Posterior cingulate gyrus (tissue), 11 donors: ENCODE measurements at places on chromosomes 3 and 15.

GRCh38 chr3:8481380-8481779 is 20.2 kb upstream of the LMCD1 start:
- no peak for DNase-seq

DNA sequence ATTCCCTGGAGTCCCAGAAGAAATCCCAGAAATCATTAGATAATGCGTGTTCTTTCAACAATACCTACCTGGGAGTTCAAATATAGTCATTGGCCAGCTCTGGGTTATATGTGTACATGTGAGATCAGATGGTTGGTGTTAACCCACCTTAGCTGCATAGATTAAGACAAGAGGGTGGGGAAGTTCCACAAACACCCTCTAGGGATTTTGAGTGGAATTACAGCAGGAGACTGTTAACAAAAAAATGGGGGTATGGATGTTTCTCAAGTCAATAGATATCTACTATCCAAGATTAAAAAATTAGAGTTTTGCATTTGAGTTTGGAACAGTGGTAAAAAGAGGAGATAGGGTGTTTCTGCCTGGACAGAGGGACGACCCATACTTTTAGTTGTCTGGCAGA is 282.5 kb upstream of the CNTN3 start:
- no peak for DNase-seq

DNA sequence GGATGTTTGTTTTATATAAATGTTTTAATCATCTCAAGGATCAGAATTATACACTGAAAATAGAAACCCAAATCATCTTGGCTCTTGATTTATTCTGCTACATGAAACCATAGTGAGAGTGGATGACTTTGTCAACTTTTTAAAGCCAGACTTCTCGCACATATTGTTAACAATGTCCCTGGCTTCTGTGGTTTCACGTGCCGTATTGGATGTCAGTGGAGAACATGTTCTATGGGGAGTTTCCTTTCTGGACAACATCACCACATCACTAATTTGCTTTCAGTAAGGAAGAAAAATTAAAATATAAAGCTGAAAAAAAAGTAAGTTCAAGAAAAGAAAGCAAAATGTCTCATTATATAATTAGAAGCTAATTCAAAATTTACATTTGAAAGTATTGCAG is 297.1 kb upstream of the MME start:
- no peak for DNase-seq

DNA sequence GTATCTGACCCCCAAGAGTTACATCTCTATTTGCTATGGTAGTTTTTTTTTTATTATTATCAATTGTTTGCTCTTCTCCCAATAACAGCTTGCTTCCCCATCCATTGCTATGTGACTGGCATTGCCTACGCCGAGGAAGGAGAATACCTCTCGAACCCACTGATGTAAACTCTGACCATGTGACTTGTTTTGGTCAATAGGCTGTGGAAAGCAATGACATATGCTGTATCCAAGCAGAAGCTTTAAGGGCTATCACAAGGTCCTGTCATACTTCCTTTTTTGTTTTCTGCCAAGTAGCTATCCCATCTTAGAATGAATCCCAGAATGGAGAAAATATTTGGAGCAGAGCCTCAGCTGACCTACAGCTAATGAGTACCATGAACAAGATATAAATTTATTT is 111.0 kb upstream of the FRMD4B start:
- no peak for DNase-seq

DNA sequence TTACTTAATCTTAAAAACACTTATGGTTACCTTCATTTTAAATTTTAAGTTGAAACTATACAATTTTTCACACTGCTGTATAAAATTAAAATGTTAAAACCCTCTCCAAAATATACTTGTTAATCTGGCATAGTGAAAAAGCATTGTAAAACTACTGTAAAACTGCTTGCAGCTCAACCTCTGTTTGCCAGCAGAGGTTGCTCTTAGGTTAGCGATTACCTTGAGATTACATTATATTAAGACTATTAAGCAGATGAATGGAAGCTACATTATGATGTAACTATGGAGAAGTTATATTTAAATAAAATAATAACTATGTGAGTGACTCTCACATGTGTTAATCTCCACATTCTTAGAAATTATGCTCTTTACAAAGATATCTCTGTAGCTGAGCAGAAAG is 143.6 kb upstream of the SLITRK3 start:
- DNase-seq, result no peak

DNA sequence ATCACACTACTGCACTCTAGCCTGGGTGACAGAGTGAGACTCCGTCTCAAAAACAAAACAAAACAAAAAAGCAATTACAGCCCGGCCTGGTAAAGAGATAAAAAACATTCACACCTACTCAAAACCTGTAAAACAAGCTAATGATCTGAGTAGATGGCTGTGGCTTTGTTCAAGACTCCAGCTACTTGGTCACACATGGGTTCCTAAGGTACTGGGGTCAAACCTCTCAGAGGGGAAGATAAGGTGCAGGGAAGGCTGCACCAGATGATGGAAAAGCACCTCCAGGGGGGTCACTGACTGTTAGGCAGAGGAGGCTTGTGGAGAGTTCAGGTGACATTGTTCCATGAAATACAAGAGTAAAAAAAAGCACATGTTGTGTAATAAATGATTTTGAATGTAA is 450.2 kb upstream of the WNT5A start:
- no peak for DNase-seq

- DNase-seq, result no peak
Measured at GRCh38 chr3:130990282-130990681, 36.3 kb downstream of the ASTE1 start.

DNA sequence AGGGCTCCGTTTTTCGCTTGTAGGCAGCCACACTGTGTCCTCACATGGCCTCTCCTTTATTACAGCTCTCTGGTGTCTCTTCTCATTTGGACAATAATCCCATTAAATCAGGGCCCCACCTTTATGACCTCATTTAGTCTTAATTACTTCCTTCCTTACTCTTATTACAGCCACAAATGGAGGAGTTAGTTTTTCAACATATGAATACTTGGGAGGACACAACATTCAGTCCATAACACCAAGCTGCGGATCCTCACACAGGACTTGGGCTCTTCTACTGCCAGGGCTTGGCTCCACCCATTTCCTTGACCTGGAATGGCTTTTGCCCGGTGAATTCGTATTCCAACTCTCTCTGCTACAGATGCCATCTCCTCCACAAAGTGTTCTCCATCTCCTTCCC is 74.3 kb upstream of the SLC7A14 start:
- no peak for DNase-seq

DNA sequence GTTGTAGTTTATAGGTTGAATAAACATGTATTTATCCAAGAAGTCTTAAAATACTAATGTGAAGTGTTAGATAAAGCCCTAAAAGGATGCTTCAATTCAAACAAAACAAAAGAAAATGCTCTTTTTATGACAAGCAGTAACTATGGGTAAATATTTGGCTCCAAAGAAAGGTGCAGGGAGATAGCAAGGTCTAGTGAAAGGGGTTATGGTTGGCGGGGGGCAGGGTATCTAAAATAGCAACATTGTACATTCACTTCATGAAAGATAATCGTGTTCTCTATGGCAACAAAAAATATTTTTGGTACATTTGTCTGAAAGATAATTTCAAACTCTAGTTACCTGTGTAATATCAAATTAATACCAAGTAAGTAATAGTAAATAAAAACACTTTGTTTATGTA is 149.5 kb downstream of the FGF12 start:
- no peak for DNase-seq

- no peak for DNase-seq
Measured at GRCh38 chr3:38108649-38109579, 28.0 kb downstream of the ACAA1 start.

- DNase-seq, result peak; percentile 81
Measured at GRCh38 chr15:90956274-90957030, 1.8 kb downstream of the RCCD1 start.

DNA sequence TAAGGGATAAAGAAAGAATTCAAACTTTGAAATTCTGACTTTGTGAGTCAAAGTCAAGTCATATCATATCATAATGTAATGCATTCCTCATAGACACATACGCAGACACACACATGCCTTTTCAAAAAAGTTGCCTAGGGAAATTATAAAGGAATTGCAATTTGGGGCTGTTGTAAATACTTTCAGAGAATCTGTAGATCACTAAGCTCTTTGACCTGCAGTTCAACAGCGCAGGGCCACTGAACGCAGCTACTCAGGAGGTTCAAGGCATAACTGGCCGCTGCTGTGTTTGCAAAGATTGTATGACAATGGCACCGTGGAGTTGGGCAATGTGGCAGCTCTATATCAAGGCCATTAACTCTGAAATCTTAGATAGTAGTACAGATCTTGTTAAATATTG is 188.4 kb upstream of the THRB start:
- DNase-seq, result no peak

- no peak for DNase-seq
Measured at GRCh38 chr15:81111510-81112470, 22.3 kb upstream of the CFAP161 start.

GRCh38 chr3:188513662-188514328 is 359.8 kb downstream of the LPP start:
- DNase-seq, result no peak

GRCh38 chr3:69031635-69032034 is 18.2 kb upstream of the EOGT start:
- DNase-seq, result no peak

DNA sequence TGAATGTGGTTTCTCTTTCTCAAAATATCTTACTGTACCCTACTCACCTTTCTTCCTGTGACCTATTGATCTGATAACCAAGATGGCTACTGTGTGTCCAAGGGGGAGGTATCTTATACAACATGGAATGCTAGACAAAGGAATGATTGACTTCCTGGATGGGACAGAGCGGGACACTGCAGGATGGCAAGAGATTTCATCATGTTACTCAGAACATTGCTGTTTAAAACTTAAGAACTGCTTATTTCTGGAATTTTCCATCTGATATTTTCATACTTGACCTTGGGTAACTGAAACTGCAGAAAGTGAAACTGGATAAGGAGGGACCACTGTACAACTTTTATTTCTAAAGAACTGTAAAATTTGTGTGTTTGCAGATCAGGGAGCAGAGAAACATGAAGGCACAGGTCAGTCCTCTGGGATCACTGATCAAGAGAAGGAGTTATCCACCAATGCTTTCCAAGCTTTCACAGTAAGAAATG is 18.5 kb downstream of the CNOT10 start:
- no peak for DNase-seq

GRCh38 chr3:43394041-43394554 is 107.8 kb downstream of the SNRK start:
- DNase-seq, result no peak

DNA sequence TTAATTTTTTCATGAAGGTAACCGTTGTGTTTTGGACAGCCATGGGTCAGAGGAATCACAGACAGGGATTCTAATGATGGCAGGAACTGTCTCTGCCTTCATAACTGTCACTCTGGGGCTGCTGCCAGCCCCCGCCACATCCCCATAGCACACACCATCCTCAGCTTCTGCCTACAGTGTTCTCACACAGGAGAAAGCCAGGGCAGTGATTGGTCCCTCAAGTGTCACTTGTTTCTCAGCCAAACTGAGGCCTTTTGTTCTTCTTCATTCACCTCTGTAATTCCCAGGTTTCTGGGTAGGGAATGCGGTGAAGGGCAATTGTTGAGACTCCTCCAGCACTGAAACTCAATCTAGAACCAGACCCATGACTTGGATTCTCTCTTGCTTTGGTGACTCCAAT is 65.4 kb upstream of the C3orf80 start:
- no peak for DNase-seq

GRCh38 chr15:39669661-39670060 is 88.8 kb downstream of the THBS1 start:
- DNase-seq, result no peak

DNA sequence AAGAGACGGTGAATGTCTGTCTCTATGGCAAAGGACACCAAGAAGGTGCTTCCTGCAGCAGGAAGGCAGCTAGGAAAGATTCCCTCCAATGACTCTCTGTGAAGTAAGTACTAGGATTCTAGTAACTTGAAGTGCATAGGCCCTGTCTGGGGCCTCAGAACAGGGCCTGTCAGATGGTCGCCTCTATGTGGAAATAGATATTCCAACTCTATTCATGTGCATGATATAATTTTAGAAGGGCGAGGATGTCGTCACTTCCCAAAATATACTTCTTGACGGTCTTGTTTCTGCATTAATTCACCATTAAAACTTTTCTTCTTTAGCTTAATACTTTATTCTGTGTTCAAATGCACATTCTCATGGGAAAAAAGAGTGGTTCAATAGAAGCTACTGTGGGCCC is 167.0 kb downstream of the TLE3 start:
- DNase-seq, result no peak

GRCh38 chr15:80636675-80637074 is 58.4 kb upstream of the ABHD17C start:
- DNase-seq, result no peak

DNA sequence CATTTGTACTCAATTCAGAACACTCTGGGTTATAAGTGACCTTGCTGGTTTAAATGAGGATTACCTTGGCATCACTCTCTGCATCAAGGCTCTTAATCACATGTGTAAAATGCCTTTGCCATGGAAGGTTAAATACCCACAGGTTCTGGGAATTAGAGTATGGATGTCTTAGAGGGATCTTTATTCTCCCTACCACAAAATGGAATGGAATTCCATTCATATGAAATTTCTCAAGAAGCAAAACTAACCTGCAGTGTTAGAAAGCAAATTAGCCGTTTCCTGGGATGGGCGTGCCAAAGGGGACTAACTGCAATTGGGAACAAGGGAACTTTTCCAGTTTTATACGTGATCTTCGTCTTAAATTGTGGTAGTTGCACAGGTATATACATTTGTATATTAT is 39.8 kb downstream of the TBL1XR1 start:
- no peak for DNase-seq

- DNase-seq, result no peak
Measured at GRCh38 chr3:15315003-15315402, 17.4 kb downstream of the SH3BP5 start.

DNA sequence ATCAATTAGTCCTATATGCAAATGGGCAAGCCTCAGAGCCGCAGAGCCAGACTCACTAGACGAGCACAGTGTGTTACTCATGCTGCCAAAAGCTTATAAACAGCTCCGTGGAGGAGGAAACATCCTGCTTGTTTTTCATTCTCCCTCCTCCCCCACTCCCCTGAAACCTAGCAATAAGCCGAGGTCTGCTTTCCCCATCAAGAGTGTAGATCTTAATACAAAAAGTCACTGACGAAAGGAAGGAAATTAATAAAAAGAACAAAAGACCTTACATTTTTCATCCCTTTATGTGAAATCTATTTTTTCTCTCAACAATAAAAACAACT is 88.5 kb downstream of the XXYLT1 start:
- no peak for DNase-seq

DNA sequence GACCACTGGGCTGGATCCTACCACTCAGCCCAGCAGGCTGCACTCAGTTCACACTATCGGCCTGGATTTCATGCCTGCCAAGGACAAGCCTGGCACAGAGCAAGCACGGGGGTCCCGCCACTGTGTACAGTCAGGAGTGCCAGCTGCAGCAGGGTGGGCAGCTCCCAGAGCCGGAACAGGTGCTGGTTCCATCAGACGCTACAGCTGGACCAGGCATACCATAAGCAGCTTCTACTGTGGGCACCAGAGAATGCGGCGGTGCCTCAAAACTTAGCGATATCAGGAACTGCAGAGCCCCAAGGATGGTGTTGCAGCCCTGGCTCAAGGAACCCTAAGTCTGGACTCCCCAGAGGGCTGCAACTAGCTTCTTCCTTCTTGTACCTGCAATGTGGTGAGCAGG is 124.8 kb downstream of the BCHE start:
- no peak for DNase-seq
